ENCODE measurements at places on chromosomes 7 and 10.

DNA sequence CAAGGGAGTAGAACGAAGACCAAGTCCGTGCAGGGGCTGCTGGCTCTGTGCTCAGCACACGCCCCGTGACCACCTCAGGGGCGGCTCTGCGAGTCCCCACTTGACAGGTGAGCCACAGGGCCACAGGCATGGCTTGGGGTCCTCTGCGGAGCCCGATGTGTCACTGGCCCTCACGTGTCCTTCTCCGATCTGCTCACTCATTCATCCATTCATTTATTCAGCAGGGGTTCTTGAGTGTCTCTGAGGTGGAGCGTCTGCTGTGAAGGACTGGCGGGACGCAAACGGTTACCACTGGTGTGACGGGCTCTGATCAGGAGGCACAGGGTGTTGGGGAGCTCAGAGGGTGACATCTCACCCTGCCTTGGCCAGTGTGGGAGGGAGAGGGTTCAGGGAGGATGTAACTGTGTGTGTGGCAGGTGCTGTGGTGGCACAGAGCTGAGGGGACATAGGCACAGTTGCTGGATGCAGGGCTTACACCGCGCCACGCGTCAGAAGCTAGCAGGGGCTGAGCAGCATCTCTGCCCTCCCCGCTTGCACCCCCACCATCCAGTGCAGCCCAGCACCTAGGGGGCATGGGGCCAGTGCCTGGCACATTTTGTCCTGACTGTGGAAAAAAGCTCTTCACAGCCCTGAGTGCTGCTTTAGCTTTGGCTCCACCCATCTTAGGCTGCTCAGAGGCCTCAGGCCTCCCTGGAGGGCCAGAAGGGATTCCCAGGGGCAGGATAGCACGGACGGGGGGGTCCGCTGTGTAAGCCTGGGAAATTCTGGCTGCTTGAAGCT is 116.8 kb downstream of the LHPP start:
- DNase-seq: no peak

GRCh38 chr7:50834031-50834535 is 51.4 kb upstream of the GRB10 start:
- no peak for DNase-seq

DNA sequence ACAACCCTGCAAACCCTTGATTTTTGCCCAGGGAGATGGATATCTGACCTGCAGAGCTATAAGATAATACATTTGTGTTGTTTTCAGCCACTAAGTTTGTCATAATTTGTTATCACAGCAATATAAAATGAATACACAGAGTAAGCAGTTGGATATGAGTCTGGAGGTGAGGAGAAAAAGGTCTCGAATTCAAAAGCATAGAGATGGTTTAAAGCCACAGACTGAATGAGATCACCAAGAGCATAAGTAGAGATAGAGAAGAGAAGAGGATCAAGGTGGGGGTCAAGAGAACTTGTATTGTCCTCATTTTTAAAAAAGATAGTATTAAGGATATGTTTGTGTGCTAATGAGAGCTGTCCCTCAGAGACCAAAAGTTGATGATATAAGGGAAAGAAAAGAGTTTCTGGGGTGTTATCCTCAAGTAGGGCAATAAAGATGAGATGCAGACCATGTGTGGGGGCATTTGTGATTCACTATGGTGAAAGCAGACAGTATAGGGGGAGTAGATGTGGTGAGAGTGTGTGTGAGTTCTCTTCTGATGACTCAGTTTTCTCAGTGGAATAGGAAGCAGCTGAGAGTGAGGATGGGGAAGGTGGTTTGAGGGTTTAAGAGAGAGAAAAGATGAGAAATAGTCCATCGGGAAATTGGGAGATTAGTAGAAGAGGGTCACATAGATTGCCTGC is 25.8 kb upstream of the PCGF5 start:
- DNase-seq: no peak

GRCh38 chr7:68063171-68063570 is 1066.5 kb downstream of the TYW1 start:
- no peak for DNase-seq

DNA sequence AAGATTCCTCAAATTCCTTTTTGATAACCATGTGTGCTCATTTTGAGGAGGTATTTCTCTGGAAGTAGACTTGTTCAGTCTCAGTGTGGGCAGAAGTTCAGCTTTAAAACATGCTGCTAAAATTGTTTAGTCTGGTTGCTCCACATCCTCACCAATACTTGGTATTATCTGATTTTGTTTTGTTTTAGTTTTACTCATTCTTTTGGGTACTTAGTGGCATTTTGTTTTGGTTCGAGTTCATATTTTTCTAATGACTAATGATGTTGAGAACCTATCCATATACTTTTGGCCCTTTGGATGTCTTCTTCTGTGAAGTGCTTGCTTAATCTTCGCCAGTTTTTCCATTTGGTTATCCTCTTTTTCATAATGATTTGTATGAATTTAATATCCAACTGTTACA is 694.2 kb upstream of the FZD8 start:
- DNase-seq: no peak

DNA sequence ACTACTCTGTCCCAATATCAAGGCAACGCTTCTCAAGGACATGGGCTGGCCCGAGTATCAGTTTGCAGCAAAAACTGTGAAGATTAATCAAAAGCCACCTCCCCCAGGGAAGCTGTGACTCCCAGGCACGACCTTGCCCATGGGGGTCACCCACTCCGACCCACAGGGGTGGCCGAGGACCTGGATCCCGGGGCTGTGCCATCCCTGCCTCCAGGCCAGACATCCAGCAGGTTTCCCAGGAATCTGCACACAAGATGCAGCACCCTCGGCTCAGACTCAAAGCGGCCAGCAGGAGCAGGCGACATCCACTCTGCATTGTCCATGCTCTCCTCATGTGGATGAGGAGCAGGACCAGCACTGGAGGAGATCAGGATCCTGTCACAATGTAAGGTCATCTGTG is 39.8 kb downstream of the PTPRN2 start:
- no peak for DNase-seq

GRCh38 chr10:43199684-43200537 is 61.7 kb downstream of the CSGALNACT2 start:
- DNase-seq: no peak

GRCh38 chr7:19692111-19692828 is 16.6 kb downstream of the POLR1F start:
- no peak for DNase-seq

DNA sequence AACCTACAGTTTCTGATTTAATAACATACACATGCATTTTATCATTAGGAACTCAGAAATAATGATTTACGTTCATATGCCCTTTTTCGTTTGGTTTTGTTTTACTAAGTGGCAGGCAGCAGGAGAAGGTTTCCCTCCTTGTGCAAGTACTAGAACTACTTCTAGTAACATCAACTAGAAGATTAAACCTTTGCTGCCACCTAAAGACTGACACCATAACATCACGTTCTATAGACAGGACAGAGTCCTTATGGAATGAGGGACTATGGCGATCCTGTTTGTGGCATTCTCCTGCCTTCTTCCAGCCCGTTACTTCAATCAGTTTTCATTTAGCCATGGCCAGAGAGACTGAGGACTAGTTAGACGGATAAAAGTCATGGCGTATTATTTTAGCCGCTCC is 53.2 kb downstream of the GAD2 start:
- peak; percentile 4 for DNase-seq

DNA sequence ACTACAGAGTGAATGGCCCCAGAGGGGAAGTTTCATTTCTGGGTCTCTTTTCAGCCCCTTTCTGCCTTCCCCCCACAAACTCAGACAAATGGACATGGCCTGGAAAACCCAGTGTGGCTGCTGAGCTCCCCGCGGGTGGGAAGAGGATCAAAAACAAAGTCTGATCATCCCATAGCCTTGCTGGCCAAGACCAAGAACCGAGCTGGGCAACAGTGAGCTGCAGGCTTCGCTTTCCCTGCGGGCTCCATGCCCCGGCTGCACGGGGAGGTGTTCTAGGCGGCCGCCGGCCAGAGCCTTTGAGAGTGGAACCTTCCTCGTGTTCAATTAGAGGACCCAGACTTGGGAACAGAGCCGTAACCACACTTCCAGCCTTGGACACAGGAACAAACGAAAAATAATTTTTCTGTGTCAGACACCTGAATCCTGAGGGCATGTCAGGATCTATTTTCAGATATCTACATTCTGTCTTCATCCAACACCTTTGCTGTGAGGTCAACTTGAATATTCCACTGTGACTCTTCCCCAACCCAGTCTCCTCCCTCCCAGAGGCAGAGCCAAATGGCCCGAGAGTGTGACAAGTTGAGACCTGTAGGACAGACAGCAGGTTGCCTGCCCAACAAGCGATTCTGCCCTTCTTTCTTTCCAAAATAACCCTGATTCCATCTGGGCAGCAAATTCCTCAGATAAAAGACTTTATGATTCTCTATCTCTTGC is 26.0 kb downstream of the WDR86 start:
- DNase-seq: no peak

DNA sequence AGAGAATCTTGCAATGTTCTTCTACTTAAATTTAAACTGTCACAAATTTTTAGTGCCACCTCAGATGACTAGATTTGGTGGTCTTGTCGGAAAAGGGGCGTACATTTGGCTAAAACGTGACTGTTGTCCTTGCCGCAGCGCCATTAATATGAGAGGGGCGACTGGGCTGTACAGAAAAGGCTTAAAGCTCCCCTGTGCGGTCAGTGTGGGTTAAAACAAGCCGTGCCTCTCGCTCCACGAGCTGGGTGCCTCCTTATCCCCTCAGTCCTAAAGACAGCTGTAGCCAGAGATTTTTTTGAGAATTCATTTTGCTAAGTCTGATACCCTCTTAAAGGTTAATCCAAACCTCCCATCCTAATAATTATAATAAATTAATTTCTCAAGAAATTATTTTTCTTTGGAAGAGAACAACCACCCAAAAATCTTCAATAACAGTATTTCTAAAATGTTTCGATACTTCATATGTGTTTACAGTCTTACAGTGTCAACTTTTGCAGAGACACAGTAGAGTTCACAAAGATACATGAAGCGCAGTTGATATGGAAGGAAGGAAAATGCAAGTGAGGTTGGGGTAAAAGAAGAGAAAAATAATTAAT is 68.6 kb downstream of the C7orf25 start:
- DNase-seq: no peak

DNA sequence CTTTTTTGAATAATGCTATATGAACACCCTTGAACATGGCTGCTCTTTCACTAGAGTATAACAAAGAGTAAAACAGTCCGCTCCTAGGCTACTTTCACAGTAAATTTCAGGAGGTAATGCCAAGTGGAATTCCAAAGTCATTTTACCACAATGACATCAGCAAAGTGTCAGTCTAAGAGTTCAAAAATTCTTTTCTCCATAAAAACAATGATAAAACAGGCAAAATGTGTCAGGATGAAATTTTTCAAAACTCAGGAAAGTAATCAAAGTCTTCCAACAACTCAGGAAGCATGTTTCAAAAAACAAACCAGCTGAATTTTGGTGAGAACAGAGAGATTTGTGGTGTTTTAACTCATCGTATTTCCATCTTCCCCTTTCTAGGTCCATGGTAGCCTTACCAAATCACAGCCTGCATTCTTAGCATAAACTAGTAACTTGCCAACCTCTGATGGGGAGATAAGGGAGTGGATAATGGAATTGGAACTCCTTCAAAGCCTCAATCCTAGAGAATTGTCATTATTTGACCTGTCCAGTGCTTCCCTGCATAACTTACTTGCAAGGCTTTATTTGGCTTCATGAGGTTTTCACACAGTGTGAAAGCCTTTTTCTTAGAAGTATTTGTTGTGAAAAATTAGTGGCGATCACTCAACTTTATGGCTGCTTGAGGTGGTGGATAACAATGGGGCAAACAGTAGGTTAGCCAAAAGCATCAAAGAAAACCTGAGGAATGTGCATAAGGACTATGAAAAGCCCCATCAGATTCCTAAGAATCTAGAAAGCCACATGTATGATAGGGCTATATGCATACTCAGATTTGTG is 302.7 kb downstream of the HDAC9 start:
- no peak for DNase-seq

DNA sequence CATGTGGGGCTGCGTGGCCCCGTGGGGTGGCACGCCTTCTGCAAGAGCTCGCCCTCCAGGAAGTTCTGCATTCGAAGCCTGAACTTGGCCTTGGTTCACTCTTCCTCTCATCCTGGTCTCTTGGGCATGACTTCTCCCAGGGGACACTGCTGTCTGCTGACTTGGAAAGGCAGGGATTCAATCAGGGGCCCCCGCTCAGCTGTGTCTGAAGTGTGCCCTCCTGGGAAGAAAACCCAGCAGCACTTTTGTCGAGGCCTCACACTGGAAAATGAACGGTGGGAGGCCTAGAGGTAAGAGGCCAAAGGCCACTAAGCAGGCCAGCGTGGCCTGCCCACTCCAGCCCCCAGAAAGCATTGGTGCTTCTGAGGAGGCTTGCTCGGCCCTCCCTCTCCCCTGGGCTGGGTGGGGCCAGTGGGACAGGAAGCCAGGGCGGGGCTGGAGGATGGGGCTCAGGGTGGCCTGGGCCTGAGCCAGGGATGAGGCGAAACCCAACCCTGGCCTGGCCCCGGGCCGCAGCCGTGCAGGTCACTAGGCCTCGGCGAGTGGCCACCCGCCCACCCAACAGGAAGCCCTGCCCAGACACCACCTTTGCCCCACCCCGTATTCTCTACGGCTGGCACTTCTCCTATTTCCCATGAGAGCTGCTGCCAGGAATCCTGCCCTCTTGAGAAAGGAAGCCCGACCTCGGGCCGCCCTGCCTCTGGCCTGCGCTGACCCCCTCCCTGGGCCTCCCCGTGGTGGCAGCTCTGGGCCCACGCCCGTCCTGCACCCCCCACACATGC is 81.1 kb downstream of the ZMIZ1 start:
- no peak for DNase-seq

- no peak for DNase-seq
Measured at GRCh38 chr7:15011289-15011688, 108.7 kb upstream of the DGKB start.

- no peak for DNase-seq
Measured at GRCh38 chr10:15518250-15518649, 147.2 kb upstream of the FAM171A1 start.

- no peak for DNase-seq
Measured at GRCh38 chr7:50197549-50197948, 104.5 kb upstream of the ZPBP start.

GRCh38 chr7:139829775-139830117 is 682 bp downstream of the TBXAS1 start:
- DNase-seq: no peak

DNA sequence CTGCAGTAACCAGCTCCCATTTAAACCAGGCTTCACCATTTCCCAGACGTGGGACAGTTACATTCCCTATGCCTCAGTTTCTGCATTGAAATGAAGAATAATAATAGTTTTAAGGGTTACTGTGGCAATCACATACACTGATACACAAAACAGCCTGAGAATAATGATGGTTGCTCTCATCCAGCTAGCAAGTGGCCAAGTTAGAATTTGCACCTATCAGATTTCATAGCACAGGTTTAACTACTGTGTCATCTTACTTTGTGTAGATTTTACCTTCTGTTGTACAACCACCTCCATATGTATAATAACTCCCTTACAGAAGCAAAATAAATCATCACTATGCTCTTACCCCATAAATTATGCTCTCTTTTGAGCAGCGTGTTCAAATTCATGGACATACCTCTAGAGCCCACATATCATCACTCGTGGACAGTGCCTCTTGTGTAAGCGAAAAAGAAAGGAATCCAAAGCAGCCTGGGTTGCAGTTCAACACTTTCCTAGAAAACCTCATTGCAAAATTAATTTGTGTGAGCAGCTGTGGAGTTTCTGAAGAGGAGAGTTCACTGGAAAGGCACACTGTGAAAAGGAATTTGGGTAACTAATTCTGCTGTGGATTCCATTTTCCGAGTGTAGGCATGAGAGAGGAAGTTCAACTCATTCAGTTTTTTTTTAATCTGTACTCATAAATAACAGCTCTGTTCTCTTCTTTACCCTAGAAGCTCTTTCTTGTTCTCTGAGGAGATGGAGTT is 492.5 kb downstream of the ARL4A start:
- no peak for DNase-seq

GRCh38 chr10:126905776-126906703 is 812 bp downstream of the DOCK1 start:
- DNase-seq: no peak

Data from NCI-H187 (cell line).